ENCODE measurements at places on chromosomes 4 and X. TPM values are rescaled to one million over a fixed set of nuclear protein-coding genes. Genes with fewer than 3 reads are reported as not detected.

DNA sequence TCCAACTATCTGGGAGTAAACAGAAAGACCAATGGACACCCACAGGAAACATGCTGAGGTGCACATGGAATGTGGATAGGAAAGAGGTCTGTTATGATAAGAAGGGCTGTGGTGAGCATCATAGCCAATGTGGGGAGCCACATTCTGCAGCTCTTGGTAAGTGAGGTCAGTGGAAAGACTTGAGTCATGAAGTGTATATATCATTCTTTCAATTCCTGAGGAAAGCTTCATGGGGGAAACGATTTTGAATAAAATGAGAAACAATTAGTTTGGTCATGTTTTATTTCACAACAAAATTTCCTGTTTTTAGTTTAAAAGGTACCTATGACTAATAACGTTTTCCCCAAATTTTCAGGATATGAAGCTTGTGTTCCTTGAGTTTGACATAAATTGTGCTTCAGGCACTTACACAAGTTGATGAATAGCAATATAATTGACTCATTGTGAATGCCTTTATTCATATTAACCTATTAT is 41.4 kb upstream of the RASSF6 start:
- no peaks in the 10 kb centered on the region for H3K36me3 ChIP-seq
- H3K4me1 ChIP-seq = no peaks in the 10 kb centered on the region
- no peak overlapping the region for H3K27ac ChIP-seq
- peaks cover 7% of the 10 kb centered on the region for H3K27me3 ChIP-seq
- no peak overlapping the region for H3K4me3 ChIP-seq

GRCh38 chr4:8188085-8188484 is 11.0 kb upstream of the SH3TC1 start:
- no peak overlapping the region for H3K27ac ChIP-seq
- peaks cover 2% of the 10 kb centered on the region for H3K27me3 ChIP-seq
- H3K36me3 ChIP-seq = no peaks in the 10 kb centered on the region

- no peak overlapping the region for H3K4me3 ChIP-seq
- H3K36me3 ChIP-seq = peaks cover 2% of the 10 kb centered on the region
- H3K27me3 ChIP-seq = no peaks in the 10 kb centered on the region
- no peak overlapping the region for H3K27ac ChIP-seq
- no peak for DNase-seq
- H3K4me1 ChIP-seq = no peaks in the 10 kb centered on the region
Measured at GRCh38 chrX:2263203-2263602, 237.6 kb downstream of the DHRSX start.

DNA sequence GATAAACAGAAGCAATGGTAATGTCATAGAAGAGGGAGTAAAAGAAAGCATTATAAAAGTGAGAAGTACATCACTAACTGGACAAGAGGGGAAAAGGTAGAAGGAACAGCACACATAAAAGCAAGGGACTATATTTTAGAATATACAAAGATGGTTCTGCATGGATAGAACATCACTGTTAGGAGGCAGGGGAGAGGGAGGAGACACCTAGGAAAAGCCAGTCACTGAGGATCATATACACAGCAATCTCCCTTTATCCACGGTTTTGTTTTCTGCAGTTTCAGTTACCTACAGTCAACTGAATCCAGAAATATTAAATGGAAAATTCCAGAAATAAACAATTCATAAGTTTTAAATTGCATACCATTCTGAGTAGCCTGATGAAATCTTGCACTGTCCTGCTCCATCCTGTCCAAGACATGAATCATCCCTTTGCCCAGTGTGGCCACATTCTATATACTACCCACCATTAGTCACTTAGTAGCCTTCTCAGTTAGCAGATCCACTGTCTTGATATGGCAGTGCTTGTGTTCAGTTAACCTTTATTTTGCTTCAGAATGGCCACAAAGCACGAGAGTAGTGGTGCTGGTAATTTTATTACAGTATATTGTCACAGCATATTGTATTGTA is 74.2 kb downstream of the PPA2 start:
- H3K27ac ChIP-seq = no peak overlapping the region
- peaks cover 19% of the 10 kb centered on the region for H3K36me3 ChIP-seq
- H3K4me1 ChIP-seq = no peaks in the 10 kb centered on the region
- H3K4me3 ChIP-seq = no peak overlapping the region

DNA sequence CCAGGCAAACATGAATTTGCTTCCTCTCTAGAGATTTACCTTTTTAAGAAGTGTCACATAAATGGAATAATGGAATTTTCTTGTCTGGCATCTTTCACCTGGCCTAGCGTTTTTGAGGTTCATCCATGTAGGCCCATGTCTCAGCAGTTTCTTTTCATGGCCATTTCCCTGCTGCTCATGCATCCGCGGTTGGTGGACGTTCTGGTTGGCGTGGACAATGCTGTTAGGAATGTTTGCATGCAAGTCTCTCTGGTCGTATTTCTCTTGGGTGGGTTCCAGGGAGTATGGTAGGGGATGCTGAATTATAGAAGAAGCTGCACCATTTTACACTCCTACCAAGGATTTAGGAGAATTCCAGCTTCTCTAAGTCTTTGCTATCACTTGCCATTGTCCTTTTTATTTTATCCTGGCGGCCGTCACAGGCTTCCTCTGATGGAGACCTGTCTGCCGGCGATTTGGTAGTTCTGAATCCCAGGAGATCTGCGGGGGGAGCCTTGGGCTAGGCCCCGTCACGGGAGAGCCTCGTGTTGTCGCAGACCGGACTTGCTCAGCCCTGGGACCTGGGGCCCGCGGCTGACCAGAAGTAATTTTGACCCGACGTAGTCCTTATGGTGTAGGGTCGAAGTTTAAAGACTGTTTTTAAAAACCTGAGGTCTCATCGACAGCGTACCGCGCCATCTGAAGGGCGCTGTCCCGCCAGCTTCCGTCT is 56.9 kb upstream of the TADA2B start:
- DNase-seq = no peak
- peaks cover 80% of the 10 kb centered on the region for H3K4me1 ChIP-seq
- no peaks in the 10 kb centered on the region for H3K27me3 ChIP-seq
- peak overlapping the region; percentile 94 for H3K4me3 ChIP-seq
- H3K27ac ChIP-seq = peak overlapping the region; percentile 94

- no peaks in the 10 kb centered on the region for H3K36me3 ChIP-seq
- peak overlapping the region; percentile 76 for H3K4me3 ChIP-seq
- peaks cover 36% of the 10 kb centered on the region for H3K4me1 ChIP-seq
- H3K27me3 ChIP-seq = peaks cover 63% of the 10 kb centered on the region
Measured at GRCh38 chr4:71188156-71188640, 150.6 kb upstream of the SLC4A4 start.

- no peaks in the 10 kb centered on the region for H3K36me3 ChIP-seq
- H3K4me3 ChIP-seq = no peak overlapping the region
- H3K27ac ChIP-seq = no peak overlapping the region
- no peaks in the 10 kb centered on the region for H3K27me3 ChIP-seq
Measured at GRCh38 chr4:106869551-106869950, 166.6 kb downstream of the DKK2 start.

Gene PAGE5
- total RNA-seq = not detected

Gene SSX2
- total RNA-seq = not detected

DNA sequence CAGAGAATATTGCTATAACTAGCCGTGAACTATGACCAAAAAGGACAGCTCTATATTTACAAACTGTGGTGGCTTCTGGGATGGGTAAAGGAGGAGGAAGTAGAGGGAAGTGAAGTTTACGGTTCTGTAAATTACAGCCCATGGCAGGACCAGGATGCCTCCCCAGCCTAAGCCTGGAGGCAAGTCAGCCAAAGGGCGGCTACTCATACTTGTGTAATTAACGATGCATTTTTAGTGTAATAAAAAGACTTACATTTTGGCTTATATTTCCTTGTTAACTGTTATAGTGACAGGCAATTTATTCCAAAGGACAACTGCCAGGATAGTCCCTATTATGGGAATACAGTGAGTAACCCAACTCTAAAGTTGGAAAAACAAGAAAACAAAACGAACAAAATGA is 139.9 kb upstream of the OTUD4 start:
- H3K4me1 ChIP-seq = no peaks in the 10 kb centered on the region
- no peak for DNase-seq
- no peak overlapping the region for H3K27ac ChIP-seq
- no peaks in the 10 kb centered on the region for H3K36me3 ChIP-seq

GRCh38 chrX:132559101-132559500 is 70.3 kb upstream of the MBNL3 start:
- no peaks in the 10 kb centered on the region for H3K36me3 ChIP-seq
- no peak overlapping the region for H3K27ac ChIP-seq
- DNase-seq = no peak
- no peaks in the 10 kb centered on the region for H3K4me1 ChIP-seq

DNA sequence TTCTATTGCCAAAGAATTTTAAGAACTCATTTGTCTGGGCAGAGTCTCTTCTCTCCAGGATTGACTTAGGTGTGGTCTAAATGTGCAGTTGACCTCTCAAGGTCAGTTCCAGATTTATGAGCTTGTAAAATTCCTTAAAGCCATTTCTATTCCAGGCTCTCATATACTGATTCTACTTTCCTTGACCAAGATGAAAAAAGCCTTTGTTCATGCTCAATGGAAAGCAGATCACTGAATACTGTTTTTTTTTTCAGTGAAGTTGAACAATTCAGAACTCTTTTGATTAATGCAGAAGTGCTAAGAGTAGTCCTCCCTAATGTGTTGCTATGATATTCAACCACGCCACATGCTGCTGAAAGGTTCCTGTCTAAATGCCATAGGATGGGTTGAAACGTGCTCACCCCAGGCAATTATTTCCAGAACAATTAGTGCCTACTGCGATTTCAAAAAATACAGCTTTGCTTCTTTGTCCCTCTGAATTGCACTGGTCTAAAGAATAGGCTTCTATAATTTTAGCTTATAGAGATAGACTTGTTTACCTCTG is 312.4 kb upstream of the PABPC5 start:
- H3K4me3 ChIP-seq = no peak overlapping the region
- H3K27ac ChIP-seq = no peak overlapping the region
- H3K4me1 ChIP-seq = no peaks in the 10 kb centered on the region
- no peak for DNase-seq

DNA sequence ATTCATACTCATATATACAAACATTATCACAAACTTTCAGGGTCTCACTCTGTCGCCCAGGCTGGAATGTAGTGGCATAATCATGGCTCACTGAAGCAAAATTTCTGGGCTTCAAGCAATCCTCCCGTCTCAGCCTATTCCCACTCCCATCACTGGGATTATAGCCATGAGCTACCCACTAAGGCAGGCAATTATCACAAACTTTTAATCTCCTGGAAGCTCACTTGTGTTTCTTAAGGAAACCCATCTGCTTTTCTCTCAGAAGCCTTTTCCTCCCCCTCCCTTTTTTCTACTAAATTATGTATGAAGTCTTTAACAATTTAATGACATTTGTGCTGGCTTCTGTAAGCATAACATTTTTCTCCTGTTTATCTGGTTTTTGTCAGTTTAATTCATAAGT is 170.5 kb downstream of the AREG start:
- H3K4me1 ChIP-seq = no peaks in the 10 kb centered on the region
- H3K36me3 ChIP-seq = no peaks in the 10 kb centered on the region
- no peak for DNase-seq

DNA sequence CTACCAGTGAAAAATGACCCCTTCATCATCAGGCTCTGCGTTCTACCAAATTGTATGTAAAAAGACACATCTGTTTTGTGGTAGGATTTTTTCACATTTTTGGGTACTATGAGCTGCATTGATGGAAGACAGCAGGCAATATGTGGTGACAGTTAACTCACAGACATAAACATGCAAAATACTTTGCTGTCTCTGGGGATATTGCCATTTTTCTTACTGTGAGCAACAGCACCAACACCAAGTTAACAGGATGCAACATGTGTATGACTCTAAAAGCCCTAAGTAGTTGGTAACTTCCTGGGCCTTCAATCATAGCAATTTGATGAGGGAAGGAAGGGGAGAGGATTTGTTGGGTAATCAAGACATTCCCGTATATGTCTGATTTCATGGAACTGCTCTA is 56.4 kb upstream of the DRP2 start:
- DNase-seq = no peak
- no peaks in the 10 kb centered on the region for H3K4me1 ChIP-seq
- H3K4me3 ChIP-seq = no peak overlapping the region
- H3K27ac ChIP-seq = no peak overlapping the region
- no peaks in the 10 kb centered on the region for H3K27me3 ChIP-seq
- H3K36me3 ChIP-seq = peaks cover 24% of the 10 kb centered on the region

- no peak for DNase-seq
- H3K27ac ChIP-seq = no peak overlapping the region
- no peaks in the 10 kb centered on the region for H3K27me3 ChIP-seq
- no peak overlapping the region for H3K4me3 ChIP-seq
- peaks cover 7% of the 10 kb centered on the region for H3K4me1 ChIP-seq
- H3K36me3 ChIP-seq = no peaks in the 10 kb centered on the region
Measured at GRCh38 chrX:45506149-45506730, 305.6 kb upstream of the DIPK2B start.

Gene PI4K2B
- total RNA-seq = 32.5 TPM

GRCh38 chrX:119745283-119745848 is 13.0 kb upstream of the SOWAHD start:
- H3K36me3 ChIP-seq = no peaks in the 10 kb centered on the region
- peaks cover 3% of the 10 kb centered on the region for H3K27me3 ChIP-seq
- no peaks in the 10 kb centered on the region for H3K4me1 ChIP-seq
- H3K4me3 ChIP-seq = no peak overlapping the region
- H3K27ac ChIP-seq = no peak overlapping the region

DNA sequence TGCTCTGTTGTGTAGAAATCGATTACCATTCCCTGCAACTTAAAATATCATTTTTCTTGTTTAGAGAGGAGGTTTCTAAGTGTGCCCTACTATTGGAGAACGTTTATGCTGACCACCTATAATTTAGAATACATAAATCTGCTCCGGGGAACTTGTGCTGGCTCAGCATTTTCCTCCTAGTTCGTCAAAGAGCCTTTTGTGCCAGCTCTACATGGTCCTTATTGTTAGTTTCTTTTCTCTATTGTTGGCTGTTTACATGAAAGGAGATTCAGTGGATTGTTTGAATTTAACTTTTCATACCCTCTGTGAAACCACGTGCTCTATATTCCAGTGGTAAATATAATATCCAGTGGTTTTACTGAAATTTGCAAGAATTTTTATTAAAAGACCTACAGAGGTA is 53.4 kb upstream of the ATP8A1 start:
- no peaks in the 10 kb centered on the region for H3K4me1 ChIP-seq
- H3K36me3 ChIP-seq = no peaks in the 10 kb centered on the region
- no peak overlapping the region for H3K4me3 ChIP-seq
- H3K27ac ChIP-seq = no peak overlapping the region
- H3K27me3 ChIP-seq = peaks cover 6% of the 10 kb centered on the region

- no peak overlapping the region for H3K4me3 ChIP-seq
- H3K36me3 ChIP-seq = peaks cover 30% of the 10 kb centered on the region
- no peaks in the 10 kb centered on the region for H3K4me1 ChIP-seq
- H3K27me3 ChIP-seq = no peaks in the 10 kb centered on the region
- H3K27ac ChIP-seq = no peak overlapping the region
Measured at GRCh38 chr4:3177905-3178304, 71.1 kb upstream of the MSANTD1 start.

GRCh38 chr4:47104986-47105385 is 73.6 kb downstream of the GABRB1 start:
- no peak overlapping the region for H3K27ac ChIP-seq
- H3K4me1 ChIP-seq = no peaks in the 10 kb centered on the region
- DNase-seq = no peak
- H3K27me3 ChIP-seq = peaks cover 4% of the 10 kb centered on the region
- no peaks in the 10 kb centered on the region for H3K36me3 ChIP-seq

- no peak overlapping the region for H3K4me3 ChIP-seq
- peaks cover 35% of the 10 kb centered on the region for H3K4me1 ChIP-seq
- peaks cover 50% of the 10 kb centered on the region for H3K36me3 ChIP-seq
- H3K27ac ChIP-seq = peak overlapping the region; percentile 62
Measured at GRCh38 chr4:2689825-2690700, 66.1 kb downstream of the TNIP2 start.

Gene SSX2B
- not detected for total RNA-seq

GRCh38 chr4:80078346-80079092 is 5.5 kb upstream of the ANTXR2 start:
- peak overlapping the region; percentile 18 for H3K27ac ChIP-seq
- DNase-seq = no peak
- peaks cover 75% of the 10 kb centered on the region for H3K4me1 ChIP-seq
- no peak overlapping the region for H3K4me3 ChIP-seq
- no peaks in the 10 kb centered on the region for H3K27me3 ChIP-seq
